ENCODE measurements at places on chromosomes 13 and 19.

DNA sequence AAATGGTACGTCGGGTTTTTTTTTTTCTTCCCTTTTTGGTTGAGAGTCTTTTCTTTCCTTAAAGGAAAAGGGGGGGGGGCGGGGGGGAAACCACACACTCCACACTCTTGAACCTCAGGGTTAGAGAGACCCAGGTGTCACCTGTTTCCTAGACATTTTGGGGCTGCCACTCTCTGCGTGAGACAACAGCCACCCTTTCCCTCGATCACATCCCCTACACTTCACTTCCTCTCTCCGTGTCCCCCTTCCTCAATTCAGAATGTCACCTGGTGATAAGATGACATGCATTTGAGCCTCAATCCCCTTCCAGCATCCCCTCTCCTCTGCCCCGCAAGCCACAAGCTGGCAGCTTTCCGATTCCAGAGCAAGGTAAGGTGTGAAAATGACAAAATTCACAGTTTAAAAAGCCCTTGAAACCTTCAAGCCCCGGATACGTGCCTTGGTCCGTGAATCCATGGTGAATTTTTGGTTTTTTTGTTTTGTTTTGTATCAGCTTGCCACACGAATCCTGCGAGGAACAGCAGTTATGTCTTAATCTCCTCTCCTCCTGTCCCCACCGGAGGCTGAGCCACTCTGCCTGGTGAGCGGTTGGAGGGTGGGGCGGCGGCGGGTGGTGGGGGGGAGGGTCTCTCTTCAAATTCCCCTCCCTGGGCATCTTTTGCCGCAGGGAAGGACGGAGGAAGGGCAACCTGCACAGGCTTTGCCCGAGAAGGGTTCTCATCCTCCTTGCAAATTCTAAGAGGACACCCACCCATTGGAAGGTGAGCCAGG is 4.2 kb downstream of the PTPRS start:
- no peak for DNase-seq

DNA sequence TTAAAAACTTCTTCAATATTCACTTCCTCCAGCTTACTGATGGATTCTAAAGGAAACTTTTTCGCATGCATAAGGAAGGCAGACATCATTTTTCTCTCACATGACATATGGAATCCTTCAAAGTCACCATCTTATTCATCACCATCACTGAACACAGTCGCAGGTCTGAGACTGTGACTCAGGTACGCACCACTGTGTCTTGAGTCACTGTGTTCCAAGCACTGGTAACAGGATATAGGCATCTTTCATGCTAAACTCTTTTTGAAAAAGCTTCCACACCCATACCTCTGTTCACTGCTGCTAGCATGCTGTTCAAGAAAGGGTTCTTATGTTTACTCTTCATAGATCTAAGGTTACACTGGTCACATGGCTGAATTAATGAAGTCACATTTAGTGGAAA is 67.0 kb upstream of the SIAH3 start:
- no peak for DNase-seq

DNA sequence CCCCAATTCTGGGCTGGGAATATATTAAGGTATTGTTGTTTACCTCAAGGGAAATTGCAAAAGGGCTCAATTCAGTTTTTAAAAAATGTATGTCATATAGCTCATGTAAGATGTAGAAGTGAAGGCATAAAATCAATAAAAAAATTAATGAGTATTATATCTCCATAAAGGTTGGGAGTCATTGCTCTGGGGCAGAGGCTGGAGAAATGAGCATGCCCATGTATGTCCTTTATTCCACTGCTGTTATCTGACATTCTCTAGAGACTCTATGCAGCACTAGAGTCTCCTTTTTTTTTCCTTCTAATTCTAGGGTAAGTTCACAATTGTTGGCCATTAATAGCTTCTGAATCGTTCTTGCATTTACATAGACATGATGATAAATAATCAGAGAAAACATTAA is 394.8 kb downstream of the KLF12 start:
- no peak for DNase-seq

GRCh38 chr19:18304458-18305310 is 18.2 kb downstream of the LSM4 start:
- DNase-seq, result peak; percentile 85

GRCh38 chr19:58559275-58560006 is 1.0 kb upstream of the UBE2M start:
- peak; percentile 86 for DNase-seq

GRCh38 chr13:60384911-60385310 is 12.1 kb upstream of the TDRD3 start:
- DNase-seq, result no peak
